ENCODE measurements at places on chromosomes 12 and 14.

- no peak for DNase-seq
Measured at GRCh38 chr12:22412581-22412980, 78.1 kb upstream of the ST8SIA1 start.

DNA sequence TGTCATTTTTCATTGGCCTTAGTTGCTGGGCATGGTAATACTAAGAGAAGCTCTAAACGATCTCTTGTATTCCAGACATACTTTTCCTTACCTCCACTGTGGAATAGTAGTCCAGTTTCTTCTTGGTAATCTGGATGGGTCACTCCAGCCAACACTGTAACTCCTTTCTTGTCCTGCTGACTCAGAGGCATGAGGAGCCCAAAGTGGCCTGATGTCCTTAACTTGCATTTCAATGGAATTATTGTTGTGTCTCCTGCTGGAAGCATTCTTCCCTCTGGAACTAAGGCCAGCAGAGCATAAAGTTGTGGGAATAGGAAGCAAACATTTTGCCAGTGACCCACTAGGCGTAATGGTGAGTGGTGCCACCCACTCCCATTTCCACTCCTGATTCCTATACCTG, 33.1 kb downstream of the DAAM1 start:
- DNase-seq: no peak

- DNase-seq: peak; percentile 60
Measured at GRCh38 chr12:49388682-49389386, 21.6 kb downstream of the SPATS2 start.

- DNase-seq: no peak
Measured at GRCh38 chr12:65313719-65314317, 35.3 kb downstream of the MSRB3 start.

- DNase-seq: no peak
Measured at GRCh38 chr12:27009881-27010301, 4.3 kb downstream of the TM7SF3 start.

GRCh38 chr12:130121226-130122000, 40.9 kb upstream of the FZD10 start:
- no peak for DNase-seq

GRCh38 chr14:75428230-75429104, 645 bp downstream of the JDP2 start:
- DNase-seq: peak; percentile 17

DNA sequence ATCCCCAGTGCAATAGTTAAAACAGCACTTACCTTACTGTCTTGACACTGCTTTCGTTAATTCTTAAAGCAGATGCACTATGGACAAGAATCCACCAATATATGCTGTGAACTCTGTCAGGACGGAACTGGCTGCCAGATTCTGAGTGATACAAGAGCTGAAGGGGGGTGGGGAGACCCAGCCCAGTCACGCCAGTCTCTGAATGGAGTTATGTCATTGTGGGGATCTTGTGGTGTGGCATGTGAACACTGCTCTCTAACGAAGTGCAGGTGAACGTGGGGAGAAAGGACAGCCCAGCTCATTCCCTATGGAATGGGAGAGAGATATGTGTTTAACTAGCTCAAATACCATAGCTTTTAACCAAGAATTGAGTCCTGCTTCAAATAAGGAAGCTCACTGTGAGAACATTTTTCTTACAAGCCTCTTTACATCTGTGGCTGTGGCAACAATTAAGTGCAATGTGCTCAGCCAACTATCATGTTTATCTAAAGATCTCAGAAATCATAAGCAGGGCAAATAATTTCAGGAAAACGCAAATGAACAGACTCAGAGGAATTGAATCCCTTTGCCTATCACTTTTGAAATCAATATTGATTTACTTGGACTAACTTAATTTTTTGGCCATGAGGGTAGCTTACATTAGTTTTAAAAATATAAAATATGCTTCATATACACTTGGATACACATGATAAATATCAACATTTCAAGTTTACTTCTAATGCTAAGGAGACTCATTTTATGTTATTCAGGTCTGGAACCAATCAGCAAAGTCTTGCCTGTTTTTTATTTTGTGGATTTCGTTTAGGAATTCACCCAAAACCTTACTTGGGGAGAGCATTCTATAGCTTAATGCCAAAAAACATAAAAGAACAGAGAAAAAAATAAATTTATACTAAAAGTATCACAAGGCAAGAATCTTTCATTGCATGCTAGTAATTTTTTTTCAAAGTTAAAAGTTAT, at the start of gene LUM:
Gene LUM, minus strand, starts transcription at position 129 of the 960 bp plus-strand sequence. CDS start 2,515 bp downstream, outside the sequence.
- no peak for DNase-seq

DNA sequence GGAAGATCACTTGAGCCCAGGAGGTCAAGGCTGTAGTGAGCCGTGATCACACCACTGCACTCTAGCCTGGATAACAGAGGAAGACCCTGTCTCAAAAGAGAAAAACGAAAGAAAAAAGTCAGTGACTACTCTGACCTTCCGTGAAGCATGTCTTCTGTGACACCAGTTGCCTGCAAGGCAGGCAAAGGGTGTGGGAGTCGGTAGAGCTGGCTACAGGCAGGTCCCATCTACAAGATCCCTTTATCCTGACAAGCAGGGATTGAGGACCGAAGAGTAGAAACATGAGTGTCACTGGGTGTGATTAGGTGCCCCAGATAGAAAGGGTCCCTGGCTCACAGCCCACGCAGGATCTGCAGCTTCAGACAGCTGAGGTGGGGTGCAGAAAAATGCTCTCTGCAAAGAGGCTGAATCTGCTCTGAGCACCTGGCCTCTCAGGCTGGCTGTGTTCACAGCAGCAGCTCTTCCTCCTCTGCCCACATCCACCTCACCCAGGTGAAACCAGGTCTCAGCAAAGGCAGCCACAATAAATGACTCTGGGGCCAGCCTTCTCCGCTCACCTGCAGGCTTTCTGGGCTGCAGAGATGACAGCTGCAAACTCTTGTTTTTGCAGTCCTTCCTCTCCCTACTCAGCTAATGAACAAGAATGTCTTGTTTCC, 28.6 kb upstream of the HSP90B1 start:
- peak; percentile 16 for DNase-seq

GRCh38 chr12:24679126-24679525, 269.8 kb downstream of the BCAT1 start:
- no peak for DNase-seq

- DNase-seq: no peak
Measured at GRCh38 chr12:32181498-32182175, 75.0 kb downstream of the BICD1 start.

DNA sequence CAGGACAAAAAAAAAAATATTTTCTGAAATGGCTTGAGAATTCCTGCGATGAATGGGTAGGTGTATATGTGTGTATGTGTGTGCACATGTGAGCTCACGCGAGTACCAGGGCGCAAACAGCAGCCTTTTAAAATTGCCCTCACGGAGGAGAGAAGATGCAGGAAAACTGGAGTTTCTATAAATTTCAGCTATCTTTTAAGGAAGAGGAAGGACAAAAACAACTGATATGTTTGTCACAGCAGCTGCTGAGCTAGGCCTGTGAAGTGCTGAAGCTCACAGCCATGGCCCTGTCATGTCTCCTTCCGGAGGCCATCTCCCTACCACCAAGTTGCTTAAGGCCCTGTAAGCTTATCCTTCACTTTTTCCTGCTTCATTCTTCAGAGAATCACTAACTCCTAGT, 40.8 kb downstream of the DUSP16 start:
- DNase-seq: no peak

GRCh38 chr12:30811966-30812365, 57.2 kb upstream of the CAPRIN2 start:
- DNase-seq: no peak

DNA sequence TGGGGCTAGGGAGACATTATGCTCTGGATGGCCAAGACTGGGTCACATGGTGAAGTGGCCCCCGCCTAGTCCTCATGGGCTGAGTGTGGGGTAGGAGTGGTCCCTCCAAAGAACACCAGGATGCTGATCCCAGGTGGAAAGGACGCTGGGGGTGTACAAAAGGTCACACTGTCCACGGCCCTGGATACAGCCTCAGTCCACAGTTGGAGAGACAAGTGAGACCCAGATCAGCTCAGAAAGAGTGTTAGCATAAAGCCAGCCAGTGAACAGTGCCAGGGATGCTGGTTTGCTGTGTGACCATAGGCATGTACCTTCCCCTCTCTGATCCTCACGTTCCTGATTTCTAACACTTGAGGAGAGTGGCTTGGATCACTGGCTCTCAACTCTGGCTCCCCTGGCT, 13.4 kb upstream of the OAS2 start:
- no peak for DNase-seq

- DNase-seq: no peak
Measured at GRCh38 chr12:109915171-109916040, 15.3 kb downstream of the TCHP start.

DNA sequence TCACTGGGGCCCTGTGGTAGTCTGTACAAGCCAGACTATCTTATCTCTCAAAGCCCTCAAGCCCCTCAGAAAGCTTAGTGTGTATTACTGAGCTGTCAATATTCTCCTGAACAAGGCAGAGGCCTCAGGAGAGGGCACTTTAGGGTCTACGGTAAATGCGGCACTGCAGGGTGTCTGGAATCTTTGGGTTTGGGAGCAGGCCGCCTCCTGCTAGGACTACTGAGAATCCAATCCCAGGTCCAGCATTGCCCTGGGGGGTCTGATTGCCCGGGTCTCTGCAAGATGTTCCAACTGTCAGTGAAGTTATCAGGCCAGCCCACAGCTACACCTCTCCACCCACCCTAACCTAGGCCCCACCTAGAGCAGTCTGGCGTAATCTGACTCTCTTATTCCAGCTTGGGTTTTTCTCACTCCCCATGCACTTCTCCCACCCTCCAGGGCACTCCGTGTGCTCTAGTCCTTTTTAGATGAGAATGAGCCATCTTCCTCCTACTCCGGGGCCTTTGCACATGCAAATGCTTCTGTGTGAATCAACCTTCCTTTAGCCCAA, 4.3 kb upstream of the ZFP36L1 start:
- no peak for DNase-seq

DNA sequence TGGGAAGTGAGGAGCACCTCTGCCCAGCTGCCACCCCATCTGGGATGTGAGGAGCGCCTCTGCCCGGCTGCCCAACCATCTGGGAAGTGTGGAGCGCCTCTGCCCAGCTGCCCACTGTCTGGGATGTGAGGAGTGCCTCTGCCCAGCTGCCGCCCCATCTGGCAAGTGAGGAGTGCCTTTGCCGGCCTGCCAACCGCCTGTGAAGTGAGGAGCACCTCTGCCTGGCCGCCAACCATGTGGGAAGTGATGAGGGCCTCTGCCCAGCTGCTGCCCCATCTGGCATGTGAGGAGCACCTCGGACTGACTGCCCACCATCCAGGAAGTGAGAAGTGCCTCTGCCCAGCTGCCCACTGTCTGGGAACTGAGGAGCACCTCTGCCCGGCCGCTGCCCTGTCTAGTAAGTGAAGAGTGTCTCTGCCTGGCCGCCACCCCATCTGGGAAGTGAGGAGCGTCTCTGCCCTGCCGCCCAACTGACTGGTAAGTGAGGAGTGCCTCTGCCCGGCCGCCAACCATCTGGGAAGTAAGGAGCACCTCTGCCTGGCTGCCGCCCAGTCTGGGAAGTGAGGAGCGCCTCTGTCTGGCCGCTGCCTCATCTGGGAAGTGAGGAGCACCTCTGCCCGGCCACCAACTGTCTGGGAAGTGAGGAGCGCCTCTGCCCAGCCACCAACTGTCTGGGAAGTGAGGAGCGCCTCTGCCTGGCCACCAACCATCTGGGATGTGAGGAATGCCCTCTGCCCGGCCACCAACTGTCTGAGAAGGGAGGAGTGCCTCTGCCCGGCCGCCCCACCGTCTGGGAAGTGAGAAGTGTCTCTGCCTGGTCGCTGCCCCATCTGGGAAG, 22.6 kb downstream of the FAR2 start:
- no peak for DNase-seq

DNA sequence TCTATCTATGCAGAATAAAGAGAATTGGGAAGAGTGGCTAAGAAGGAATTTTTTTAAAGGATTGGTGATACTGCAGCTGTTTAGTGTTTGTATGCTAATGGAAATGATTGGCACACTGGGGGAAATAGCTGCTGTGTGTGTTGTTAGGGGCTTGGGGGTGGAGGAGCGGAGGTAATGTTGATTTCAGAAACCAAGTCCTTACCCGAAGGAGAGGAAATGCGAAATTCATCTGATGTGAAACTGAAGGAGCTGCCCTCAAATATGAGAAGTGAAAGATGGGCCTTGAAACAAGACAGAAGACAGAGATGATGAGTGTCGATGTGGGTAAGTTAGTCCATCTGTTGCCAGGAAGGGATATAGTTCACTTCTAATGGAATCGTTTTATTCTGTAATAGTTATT, 21.2 kb upstream of the RNASE12 start:
- DNase-seq: no peak

DNA sequence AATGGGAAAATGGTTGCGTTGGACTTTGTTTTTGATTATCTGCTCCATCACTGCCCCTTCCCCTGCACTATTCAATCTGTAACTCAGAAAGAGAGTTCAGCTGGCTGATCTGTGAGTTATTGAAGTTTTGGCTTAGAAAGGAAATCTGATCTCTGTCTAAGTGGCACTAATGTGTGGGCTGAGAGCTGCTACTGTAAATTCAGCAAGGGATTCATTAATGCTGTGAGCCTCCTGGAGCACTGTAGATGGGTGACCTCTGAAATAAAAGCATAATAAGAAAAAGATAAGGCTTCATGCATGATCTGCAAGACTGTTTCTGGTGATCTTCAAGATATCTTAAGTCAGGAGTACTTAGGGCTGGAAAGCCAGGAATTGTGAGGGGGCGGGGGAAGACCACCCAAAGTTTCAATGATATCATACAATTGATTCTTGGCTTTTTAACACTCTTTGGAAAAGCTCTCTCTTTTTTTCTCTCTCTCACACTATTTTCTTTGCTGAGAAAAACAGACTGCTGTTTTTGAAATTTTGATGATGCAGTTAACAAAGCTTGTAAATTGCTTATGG, 101.1 kb downstream of the C12orf75 start:
- DNase-seq: no peak

DNA sequence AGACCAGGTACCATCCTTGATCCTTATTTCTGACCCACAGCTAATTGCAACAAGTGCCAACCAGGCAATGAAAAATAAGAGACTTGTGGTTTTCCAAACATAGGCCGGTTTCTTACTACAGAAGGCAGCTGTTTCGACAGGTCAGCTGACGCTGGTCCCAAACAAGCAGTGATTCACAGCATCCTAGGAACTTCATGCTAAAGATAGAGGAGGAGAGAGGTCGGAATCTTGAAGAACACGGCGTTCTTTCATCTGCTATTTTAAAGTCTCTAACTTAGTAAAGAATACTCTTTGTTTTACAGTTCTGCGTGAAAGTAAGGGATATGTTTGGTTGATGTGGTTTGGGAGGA, 28.1 kb upstream of the ADGRD1 start:
- DNase-seq: no peak

GRCh38 chr14:52951681-52952554, 1.1 kb upstream of the FERMT2 start:
- peak; percentile 4 for DNase-seq

GRCh38 chr14:96576937-96577336, 74.8 kb downstream of the PAPOLA start:
- no peak for DNase-seq

GRCh38 chr12:103540319-103540718, 44.6 kb upstream of the C12orf42 start:
- DNase-seq: no peak

DNA sequence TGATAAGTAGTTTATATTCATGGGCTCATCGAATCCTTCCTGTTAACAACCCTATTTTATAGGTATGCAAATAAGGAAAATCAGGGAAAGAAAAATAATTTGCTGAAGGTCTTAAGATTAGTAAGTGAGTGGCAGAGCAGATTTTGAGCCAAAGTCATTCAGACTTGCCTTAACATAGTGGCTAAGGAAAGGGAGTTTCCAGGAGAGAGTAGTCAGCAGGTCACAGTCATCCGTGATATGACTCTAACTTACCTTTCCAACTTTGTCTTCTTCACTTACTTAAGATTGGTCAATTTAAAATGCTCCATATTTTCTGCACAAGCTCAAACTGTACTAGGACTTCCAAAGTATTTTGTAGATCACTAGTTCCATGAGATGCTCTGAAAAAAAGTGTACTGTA, 46.6 kb downstream of the AKAP6 start:
- DNase-seq: no peak
